SJCRH30 (cell line): ENCODE measurements at places on chromosomes 2 and 18.

- no peak for DNase-seq
Observed at GRCh38 chr2:230891509-230891908, 26.8 kb downstream of the ITM2C start.

- DNase-seq = no peak
Observed at GRCh38 chr2:239368321-239368720, 32.5 kb downstream of the HDAC4 start.

DNA sequence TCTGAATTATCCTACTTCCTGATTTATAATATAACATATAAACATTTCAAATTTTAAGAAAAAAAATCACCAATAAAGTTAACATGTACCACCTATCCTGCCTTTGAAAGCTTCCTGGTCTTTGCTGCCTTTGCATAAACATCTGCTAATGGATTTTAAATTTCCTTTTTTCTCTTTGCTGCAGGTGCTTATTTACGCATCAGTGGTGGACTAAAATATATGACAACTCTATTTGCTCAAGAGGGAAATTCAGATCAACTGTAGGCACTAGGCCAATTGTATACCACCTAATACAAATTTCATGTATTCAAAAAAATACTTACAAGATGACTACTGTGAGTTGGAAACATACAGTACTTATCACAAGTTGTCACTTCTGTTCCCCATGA is 57.2 kb downstream of the RAD51AP2 start:
- no peak for DNase-seq

DNA sequence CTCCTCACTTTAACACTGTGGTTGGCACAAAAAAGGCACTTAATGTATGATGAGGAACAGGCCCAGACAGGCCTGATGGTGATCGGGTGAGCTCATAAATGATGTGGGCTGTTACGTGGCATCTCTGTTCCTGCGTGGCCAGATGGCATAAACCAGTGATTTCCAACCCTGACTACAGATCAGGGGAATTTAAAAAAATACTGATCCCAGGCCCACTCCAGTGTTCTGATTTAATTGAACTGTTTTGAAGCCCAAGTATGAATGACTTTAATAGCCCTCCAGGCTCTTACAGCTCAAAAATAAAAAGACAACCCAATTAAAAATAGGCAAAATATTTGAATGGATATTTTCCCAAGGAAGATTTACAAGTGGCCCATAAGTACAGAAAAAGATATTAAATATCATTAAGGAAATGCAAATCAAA is 48.2 kb downstream of the LIPG start:
- DNase-seq = no peak

GRCh38 chr2:227035711-227036367 is 128.2 kb downstream of the COL4A4 start:
- no peak for DNase-seq

GRCh38 chr2:60007671-60008070 is 545.8 kb downstream of the BCL11A start:
- no peak for DNase-seq

DNA sequence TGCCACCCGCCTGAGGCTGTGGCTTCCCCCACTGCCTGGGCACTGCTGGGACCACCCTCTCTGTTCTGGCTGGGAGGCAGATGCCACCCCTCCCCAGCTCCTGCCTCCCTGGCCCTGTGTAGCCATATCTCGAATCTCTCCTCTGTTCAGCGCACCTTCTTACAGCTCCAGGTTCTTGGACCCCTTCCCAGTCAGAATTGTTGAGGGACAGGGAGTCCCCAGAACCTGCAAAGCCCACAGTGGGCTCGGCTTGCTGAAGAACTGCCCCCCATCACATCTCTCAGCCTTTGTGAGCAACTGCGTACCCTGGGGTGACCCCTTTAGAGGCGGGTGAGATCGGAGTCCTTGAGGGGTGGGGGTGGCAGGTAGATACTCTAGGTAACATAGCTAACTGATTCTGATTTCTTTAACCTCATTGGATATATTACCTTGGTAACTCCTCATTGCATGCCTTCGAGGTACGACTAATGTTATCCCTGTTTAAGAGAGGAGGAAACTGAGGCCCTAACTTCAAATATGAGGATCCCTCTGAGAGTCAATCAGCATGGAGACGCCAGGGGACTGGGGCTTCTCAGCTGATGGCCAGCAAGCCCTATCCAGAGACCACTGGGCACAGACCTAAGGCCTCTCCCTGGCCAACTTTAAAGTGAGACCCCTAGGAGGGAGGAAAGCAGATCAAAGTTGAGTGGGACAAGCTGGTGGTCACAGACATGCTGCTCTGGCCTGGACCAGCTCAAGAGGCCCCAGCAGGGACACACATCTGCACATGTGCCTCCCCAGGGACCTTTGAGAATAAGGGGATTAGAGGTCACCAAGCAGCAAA is 101.3 kb downstream of the CAPN13 start:
- DNase-seq = peak; percentile 25

DNA sequence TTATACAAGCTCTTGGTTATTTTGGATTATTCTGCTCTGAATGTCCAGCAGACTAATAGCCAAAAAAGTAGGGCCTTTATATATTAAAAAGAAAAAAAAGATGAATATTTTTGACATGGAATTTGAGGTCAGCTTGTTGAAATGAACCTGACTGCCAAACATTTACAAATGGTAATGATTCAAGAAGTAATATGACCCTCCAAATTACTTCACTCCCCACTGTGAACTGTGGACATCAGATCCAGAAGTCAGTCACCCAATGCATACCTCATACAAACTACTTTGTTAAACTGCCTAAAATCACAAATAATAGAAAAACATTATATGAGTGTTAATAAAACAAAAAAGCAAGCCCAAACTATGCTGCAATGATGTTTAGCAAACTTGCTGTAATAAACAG is 10.0 kb downstream of the EPG5 start:
- no peak for DNase-seq

DNA sequence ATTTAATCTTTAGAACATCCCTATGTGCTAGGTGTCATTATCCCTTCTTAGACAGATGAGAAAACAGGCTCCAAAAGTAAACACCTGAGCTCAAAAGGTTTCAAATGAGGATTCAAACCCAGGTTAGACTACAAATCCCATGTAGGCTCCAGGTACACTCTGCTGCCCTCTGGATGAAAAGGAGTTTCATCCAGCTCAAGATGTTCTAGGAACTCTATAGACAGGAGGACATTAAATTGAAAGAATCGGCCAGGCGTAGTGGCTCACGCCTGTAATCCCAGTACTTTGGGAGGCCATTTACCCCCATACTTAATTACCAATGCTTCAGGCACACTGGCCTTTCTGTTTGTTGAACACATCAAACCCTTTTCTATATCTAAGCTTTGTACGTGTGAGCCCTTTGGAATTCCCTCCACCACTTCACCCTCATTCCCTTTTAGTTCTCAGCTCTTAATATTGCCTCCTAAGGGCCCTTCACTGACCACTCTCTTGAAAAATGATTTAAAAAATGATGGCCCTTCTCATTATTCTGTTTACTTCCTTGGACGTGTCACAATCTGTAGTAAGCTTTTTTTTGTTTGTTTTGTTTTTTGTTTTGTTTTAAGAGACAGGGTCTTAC is 10.7 kb downstream of the SLC25A12 start:
- no peak for DNase-seq

DNA sequence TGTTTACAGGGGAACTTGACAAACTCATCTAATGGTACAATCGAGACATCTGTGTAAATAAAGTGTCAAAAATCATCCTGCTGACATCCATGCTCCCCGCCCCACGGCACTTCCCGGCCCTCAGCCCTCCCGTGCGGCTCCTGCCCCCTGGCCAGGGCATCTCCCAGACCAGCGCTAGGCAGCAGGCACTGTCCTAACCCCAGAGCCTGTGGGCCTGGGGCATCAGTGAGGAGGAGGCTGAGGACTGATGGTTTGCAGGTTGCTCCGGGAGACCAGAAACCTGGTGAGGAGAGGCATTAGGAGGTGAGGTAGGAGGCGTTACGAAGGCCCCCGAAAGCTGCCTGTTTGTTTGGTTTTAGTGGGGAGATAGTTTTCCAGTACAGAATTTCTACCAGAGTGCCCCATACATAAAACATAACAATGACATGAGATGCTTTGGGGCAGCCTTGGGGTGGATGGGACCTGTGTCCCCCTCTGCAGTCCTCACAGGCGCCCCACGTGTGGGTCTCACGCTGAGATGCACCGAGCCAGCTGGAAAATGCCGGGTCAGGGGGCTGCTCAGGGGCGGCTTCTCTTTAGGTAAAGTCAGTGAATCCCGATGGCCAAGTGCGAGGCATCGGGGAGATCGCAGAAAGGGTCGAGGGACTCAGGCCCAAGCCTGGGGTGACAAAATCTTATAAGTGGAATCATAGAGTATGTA is 114.2 kb downstream of the RTP5 start:
- no peak for DNase-seq

DNA sequence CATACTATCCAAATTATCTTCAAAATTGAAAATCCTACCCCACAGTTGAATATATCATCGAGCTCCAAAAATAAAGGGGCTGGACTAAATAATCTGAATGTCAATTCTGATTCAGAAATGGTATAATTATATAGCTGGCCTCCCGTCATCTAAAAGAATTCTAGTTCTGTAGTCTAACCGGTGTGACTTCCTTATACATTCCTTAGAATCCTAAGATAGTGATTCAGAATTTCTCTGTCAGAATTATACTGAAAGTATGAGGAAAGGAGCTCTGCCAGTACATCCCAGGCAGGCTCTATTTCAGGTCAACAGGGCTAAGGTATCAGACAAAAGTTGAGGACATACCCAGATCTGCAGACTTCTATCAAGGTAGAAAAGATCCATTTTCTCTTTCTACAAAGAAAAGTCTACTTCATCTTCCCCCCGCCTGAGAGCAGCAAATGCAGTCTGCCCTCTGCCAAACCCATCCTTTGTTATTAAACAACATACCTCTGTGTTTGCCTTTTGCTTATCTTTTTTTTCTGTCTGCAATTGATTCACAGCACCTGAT is 128.5 kb downstream of the METTL4 start:
- DNase-seq = no peak

DNA sequence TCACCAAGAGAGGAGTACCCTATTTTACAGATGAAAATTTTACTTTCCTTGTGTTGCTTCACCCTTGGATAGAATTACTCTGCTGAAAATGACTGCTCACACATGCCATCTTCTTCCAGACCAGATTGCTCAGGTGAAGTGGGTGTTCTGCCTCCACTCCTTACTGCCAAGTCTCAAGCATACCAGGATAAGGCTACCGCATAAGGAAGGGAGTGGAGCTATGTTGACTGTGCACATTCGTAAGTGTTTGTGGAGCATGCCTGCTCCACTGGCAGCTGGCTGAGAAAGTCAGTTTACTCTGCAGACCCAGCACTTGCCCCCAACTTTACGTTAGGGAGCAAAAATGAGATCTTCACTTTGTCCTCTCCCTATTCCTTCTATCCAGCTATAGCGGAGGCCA is 405.0 kb upstream of the DDX18 start:
- DNase-seq = no peak

GRCh38 chr2:169080250-169081069 is 11.1 kb downstream of the DHRS9 start:
- no peak for DNase-seq

DNA sequence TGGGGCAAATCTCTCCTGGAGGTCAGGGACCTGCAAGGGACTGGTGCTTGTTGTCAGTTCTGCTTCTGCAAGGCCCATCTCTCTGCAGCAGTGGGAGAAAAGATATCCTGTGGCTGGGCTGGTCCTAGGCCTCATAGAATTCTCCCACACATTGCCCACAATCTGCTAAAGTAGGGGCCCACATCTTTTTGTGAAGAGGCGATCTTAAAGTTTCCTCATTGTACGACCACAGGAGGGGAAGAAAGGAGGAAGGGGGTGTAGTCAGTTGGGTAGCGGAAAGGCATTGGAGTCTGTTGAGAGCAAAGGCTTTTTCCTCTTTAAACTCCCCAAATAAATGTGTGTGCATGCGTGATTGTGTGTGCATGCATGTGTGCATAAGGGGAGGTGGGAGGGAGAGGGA is 145.3 kb downstream of the SLC4A3 start:
- no peak for DNase-seq

GRCh38 chr2:26933431-26934334 is 36.8 kb upstream of the MAPRE3 start:
- no peak for DNase-seq

DNA sequence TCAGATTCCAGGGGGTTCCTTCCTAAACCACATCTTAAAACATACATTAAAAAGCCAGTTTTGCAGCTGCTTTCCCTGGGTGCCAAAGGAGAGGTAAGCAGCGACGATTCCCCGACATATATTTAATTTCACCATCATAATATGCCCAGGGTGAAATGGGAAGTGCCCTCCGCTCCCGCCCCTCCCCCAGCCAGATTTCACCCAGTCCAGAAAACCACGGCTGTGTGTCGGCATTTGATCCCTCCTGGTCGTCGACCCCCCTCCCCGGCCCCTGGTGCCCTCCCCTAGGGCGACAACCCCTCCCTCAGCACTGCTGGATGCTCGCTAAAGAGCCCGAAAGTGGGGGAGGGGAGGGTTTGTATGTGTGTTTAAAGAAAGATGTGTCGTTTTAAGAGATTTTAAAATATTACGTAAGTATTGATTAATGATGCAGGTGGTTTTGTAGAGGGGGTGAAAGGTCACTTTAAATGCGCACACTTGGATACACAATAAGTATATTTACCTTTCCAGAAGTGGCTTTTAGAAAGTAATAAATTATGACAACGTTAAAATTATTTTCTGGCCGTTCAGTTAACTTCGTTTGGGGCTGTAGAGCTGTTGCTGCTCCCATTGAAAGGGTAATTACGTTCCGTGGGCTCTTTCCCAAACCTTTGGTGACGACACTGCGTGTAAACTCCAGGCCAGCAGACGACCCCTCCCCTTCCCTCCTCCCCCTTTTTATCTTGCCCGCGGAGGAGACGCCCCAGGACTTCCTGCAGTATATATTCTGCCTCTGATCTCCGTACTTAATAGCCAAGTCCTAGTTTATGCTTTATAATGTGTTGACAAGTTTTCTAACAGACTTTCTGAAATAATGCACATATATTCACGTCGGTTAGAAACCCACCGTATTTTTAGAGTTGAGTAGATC is 3.4 kb upstream of the BCL11A start:
- DNase-seq = peak; percentile 19

- no peak for DNase-seq
Observed at GRCh38 chr2:45777996-45778719, 126.7 kb downstream of the PRKCE start.

- DNase-seq = no peak
Observed at GRCh38 chr2:41941831-41942230, 106.0 kb upstream of the PKDCC start.

DNA sequence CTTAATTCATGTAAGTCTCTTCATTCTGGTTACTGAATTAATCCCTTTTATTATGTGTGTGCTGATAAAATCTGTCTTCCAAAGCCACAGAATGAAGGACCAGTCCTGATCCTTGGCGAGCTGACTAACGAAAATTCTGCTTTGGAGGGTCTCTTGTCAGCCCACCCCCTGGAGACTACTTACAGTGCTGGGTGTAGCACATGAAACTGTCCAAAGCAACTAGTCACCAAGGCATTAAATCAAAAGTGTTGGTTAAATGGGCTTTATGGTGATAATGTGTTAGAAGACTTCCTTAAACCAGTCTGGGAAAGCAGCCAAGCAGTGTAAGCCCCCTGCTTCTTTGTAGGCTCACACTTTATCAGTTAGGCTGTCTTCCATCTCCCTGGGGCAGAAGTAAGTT is 420.2 kb downstream of the SUCLG1 start:
- peak; percentile 16 for DNase-seq

- no peak for DNase-seq
Observed at GRCh38 chr18:79766308-79766707, 31.4 kb upstream of the KCNG2 start.
